ENCODE measurements at places on chromosomes 1 and 21.

DNA sequence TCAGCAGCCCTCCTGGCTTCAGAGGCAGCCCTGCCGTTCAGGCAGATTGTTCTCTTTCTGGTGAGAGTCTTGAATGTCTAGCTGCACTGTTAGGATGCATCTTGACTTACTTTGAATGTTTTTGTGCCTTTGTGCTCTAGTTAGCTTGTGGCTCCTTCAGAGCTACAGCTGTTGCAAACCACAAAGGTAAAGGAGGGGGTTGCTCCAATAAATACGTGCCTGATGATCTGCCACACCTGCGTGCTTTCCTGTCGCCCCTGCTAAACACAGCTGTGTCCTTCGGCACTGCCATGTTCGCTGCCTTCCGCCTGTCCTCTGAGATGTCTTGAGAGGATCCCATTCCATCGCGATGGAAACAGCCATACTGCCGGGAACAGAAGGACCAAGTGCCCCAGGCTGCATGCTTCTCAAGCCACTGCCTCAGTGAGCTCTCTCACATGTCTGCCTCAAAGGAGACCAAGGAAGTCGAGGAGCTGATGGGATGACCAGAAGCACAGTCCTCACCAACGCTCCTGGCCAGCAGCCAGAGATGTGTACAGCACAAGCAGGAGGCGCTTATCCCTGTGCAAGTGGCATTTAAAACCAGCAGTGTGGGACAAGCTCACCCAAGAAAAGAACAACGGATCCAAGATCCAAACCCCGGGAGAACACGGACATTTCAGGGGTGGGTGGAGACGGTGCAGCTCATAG, 12.0 kb upstream of the SMIM12 start:
- no peak for DNase-seq

- DNase-seq = no peak
Observed at GRCh38 chr1:64848803-64849202, 103.9 kb downstream of the RAVER2 start.

GRCh38 chr1:164360265-164360664, 198.7 kb upstream of the PBX1 start:
- DNase-seq = no peak

DNA sequence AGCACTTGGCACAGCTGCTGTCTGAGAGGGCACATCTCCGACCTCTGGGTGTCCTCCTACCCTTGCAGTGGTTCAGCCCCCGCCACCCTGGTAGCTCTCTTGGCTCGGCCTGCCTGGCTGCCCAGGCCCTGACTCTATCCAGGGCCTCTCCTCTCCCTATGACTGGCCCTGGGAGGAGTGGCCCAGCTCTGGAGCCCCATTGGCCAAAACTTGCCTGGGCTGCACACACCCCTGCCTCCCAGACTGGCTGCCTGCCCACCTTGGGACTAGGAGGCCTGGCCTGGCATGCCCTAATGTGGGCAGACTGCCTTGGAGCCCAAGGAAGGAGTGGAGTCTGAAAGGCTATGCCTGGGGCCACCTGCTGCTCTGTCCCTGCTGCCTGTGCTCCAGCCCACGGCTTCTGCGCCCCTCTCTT, 33.6 kb downstream of the ACOT11 start:
- DNase-seq = peak; percentile 73

GRCh38 chr1:93440272-93440671, 7.6 kb upstream of the FNBP1L start:
- no peak for DNase-seq

- no peak for DNase-seq
Observed at GRCh38 chr1:244920911-244921761, 56.8 kb upstream of the HNRNPU start.

DNA sequence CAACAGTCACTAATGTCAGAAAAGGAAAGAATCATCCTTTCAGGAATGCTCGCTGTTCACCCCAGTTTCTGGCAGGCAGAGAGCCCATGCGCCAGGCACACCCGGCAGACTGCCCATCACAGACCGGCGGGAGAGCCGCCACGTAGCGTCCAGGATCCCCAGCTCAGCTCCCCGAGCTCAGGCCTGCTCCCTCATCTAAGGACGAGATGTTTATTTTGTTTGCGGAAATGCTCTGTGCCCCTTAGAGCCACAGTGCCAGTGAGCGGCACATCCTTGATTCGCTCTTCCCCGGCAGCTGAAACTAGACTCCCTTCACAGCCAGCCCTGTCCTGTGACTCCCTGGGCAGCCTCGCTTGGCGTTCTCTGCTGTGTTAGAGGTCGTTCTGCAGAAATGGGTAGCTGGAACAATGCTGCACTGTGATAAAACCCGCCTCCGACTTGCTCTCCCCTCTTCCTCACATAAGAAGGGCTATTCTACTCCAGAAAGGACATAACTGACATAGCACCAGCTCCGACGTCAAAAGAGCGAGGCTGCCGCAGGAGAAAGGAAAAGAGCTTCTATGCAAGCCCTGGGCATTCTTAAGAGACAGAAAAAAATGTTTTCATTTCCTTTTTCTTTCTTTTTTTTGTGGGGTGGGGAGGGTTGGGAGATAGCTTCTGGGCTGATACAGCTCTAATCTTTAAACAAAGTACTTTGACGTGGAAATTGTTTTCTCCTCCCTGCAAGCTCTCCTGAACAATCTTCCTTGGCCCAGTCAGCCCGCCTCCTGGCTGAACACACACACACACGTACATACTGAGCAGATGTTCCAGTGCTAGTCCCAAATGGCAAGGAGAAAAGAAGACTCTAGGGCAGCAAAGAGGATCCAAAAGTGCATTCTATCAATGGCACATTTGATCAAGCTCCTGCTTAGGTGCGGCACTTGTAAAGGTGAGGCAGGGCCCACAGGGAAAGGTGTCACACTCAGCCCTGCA, 37.2 kb downstream of the MRAP start:
- DNase-seq = peak; percentile 39

DNA sequence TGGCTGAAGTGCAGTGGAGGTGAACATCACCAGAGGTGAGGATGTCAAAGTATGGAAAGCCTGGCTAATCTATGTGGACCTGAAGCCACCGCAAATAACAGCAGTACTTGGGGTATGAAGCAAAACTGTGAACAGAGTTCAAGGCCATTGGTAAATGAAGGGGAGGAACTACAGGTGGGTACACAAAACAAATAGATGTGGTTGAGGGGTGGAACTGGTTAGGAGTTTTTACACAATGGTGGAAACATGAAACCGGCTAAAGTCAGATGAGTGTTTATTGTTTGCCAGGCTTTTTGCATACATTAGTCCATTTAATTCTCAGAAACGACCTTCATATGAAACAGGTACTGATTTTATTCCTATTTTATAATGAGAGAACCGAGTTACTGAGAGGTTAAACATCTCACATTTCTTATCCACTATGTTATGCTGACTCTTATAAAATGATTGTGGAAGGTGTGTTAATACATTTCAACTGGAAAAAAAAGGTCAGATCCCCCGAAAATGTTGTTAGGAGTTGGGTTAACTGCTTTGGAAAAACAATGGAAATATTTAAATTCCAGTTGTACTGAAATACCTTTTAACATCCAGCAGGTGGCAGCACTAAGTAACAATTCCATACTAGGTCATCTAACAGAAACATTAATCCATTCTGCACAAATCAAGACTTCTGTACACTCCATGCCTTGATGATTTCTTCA, 44.3 kb upstream of the GTF2B start:
- no peak for DNase-seq

DNA sequence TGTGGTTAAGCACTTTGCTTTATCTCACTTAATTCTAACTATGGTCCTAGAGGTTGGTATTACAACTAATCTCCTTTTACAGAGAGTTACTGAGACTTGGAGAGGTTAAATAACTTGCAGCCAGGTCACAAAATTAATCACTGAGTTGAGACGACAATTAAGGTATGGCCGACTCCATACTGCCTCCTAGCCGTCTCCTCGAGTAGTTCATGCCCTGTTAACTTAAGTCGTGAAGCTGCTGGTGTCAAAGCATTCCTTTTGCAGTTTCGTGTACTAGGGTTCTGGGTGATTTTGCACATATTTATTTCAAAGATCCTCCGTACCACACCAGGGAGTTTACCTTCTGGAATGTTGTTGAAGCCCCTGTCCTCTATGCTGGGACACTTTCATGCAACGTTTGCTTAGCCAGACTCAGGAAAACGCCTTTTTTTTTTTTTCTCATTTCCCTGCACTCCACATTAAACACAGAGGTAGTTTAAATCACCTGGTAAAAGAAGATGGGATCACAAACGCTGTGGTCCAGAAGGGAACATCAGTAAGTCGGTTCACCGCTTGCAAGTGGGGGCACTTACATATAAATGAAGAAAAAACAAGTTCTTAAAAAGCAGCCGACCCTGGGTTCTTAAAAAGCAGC, 570 bp upstream of the NEK7 start:
- peak; percentile 68 for DNase-seq

GRCh38 chr1:119784191-119784781, 15.6 kb upstream of the HMGCS2 start:
- peak; percentile 69 for DNase-seq

- no peak for DNase-seq
Observed at GRCh38 chr1:179958359-179958758, 3.7 kb downstream of the CEP350 start.

GRCh38 chr1:109983380-109984189, 980 bp upstream of the AHCYL1 start:
- DNase-seq = no peak

DNA sequence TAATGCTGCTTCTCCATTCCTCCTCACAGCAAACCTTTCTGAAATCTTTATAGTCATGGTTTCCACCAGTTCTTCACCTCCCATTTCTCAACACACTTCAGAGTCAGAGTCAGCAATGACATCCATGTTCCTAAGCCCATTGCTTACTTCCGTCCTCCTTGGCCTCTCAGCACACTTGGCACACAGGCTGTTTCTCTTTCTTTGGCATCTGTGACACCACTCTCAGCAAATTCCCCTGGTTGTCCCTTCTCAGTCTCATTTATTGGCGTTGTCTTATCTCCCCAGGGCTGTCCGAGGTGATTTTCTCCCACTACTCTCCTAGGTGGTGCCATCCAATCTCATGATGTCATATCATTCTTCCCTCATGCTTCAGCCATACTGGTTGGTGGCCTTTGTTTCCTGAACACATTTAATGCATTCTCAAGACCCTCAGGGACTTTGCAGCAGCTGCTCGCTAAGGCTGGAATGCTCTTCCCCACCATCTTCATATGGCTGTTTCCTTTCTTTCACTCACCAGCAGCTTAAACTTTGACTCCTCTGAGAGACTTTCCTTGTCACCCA, 3.3 kb upstream of the LGALS8 start:
- no peak for DNase-seq

DNA sequence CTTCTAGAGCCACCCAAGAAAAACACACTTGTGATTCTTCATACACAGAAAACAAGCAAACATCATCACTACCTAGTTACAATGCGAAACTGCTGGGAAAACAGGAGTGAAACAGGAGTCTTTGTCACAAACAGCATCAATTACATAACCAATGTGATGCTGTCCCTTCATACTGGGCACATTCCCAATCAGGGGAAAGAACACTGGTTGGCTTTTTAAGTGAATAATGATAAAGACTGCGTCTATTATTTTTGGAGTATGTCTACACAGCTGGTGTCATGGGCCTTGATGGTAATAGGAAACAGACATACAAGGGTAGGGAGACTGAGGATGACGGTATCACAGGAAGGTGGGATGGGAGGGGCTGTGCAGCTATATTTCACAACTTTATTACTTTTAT, 43.3 kb downstream of the SIPA1L2 start:
- DNase-seq = no peak

- DNase-seq = no peak
Observed at GRCh38 chr1:71577451-71578131, 496.8 kb upstream of the ZRANB2 start.

DNA sequence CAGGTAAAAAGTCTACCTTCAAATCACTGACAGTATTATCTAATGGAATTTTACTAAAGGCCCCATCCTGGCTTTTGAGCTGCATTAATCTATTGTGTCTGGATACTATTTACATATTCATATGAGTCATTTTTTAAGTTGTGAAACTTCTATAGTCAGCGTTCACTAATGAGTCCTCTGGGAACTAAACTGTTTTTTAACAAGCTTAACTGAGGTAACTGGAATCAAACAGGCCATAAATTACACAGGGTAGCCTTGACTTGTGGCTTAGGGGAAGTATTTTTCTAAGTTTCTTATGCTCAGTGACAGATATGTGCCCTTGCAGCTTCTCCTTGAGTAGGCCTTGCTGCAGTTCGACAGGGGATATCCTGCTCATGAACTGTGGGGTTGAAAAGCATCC, 68.8 kb downstream of the JMJD4 start:
- no peak for DNase-seq

- no peak for DNase-seq
Observed at GRCh38 chr1:84634536-84635205, 55.6 kb downstream of the SSX2IP start.

- no peak for DNase-seq
Observed at GRCh38 chr1:60068393-60069045, 5.1 kb downstream of the C1orf87 start.

DNA sequence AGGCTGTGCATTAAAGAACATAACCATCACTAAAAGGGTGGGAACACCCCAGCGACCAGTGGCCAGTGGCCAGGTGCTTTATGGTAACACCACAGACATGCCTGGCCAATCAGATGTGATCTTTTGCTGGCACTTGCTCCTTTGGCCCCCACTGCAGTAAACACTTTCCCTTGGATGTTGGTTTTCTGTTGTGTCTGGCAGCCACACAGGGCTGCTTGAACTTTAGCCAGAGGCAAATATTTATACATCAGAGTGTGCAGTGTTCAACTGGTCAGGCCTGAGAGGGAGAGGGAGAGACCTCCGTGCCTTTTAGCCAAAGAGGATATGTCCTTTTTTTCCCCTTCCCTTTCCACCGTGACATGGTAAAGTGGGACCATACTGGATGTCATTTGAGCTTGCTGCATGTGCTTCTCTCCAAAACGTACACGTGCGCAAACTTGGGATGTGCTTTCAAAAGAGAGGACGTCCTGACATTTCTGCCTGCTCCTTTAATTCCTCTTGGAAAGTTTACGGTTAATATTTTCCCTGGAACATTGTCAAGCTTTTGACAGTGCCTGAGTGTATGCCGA, 101.2 kb downstream of the NFIA start:
- no peak for DNase-seq

DNA sequence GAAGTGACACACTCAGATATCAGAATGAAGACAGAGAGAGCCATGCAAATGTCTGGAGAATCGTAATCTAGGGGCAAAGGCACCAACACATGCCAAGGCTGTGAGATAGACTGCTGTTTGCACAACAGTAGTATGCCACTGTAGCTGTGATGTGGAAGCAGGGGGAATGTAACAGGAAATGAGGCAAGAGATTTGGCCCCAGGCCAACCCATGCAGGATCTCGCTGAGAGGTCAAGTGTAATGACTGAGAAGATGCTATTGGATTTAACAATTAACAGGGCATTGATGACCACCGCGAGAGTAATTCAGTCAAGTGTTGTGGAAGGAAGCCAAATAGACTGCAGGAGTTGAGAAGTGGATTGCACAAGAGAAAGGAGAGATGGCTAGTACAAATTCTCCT, 107.3 kb upstream of the ST6GALNAC5 start:
- DNase-seq = no peak

GRCh38 chr1:37989361-37989930, 376 bp downstream of the SF3A3 start:
- no peak for DNase-seq

Measured in lower leg skin (tissue), 4 donors.